ENCODE measurements at places on chromosomes 3 and 15.

GRCh38 chr15:48937886-48938285, 25.8 kb downstream of the SHC4 start:
- DNase-seq = no peak

DNA sequence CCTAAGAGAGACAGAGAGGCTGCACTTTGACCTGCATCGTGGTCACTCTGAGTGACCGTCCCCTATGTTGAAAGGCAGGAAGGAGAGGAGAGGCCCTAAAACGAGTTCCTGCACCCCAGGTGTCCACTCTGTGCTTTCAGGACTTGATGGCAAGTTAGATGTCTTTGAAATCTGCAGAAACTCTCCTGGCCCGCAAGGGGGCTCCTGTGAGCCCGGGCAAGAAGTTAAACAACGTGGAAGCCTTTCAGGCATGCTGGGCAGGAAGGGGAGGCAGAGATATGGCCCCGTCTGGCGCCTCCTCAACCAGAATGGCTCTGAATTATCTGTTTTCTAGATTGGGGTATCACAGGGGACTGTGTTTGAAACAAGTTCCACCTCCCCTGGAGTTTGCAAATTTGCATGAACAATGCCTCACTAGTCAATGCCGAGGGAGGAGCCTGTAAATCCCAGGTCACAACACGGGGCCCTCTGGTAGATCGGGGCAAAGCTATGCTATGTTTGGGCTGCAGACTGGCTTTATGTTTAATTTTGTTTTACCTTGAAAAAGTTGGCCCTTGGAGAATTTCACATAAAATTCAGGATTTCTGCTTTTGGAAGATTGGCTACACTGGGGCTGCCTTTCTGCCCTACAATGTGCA, 9.8 kb downstream of the CTXND1 start:
- no peak for DNase-seq

- no peak for DNase-seq
Observed at GRCh38 chr3:36063992-36064391, 316.3 kb upstream of the STAC start.

DNA sequence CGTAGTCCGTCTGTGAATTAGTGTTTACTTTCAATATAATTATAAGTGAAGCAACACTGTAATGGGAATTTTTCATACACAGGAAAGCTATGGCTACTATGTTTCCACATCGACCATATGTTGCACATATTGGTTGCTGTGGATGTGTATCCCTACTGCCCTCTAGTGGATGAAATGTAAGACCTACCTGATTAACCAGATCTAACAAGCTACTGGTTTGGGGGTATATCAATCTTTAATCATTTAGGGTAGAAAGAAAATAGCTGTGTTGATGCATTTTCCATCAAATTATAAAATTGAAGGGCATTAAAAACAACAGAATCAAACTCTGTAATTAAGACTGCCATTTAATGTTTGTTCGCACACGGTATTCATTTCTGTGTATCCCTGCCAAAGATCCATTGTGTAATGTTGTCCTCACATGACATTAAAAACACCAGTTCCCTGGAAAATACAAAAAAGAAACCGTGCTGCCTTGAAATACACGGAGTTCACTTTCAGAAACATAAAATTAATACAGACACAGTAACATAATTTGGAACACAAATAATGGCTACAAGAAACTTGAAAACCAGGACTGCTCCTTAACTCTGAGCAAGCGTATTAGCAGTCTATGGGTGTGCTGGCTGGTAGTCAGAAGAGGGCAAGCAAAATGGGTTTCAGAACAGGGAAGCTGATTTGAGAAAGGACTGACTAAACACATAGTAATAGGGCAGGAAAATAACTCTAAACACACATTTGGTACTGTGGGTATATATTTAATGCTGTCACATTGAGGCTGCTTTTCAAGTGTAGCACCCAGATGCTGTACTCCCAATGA, 125.1 kb downstream of the TIGIT start:
- DNase-seq = peak; percentile 27

DNA sequence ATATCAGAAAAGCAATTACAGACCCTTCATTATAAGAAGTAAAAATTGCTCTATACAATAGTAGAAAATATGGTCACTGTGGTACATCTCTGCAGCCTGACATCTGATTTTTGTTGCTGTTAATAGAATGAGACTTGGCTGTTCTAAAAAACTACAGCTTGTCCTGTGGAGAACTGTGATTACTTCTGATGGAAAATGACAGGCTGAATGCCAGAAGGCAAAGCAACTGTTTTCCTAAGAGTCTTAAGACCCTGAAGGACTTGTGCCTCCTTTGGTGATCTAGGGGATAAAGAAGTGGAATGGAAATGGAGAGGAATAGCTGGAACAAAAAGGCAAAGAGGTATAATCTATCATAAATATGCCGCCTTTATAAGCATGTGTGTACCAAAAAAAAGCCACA, 314.8 kb downstream of the BCHE start:
- no peak for DNase-seq

DNA sequence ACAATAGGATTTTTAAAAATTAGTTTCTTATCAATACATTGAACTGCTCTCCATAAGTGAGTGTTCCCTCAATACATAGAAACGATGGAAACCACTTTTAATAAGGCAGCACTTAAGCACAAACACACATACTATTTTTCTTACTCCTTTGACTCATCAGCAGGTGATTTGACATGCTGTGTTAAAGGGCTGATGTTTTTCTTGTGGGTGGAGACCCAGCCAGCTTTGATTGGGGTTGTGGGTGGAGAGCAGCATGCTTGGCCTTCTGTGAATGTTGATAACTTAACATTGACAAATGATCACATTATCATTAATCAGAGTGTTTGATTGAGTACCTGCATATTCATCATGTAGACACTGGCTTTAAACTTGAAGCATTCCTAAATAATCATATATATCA, 223.0 kb upstream of the DPH6 start:
- no peak for DNase-seq

DNA sequence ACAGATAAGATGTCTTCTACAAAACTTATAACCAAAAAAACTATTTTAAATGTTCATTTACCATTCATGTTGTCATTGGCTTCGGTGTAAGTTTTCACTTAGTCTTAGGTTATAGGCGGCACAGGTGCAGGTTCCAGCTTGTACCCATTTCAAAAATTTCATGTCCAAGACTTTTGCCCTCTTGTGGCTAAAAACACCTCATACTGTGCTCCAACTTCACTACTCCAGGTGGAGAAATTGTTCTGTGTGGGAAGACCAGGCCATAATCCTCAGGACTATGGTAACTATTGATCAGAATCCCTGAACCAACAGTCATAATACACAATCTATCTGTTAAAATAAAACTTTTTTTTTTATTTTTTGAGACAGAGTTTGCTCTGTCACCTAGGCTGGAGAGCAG, 95.2 kb upstream of the ATP11B start:
- no peak for DNase-seq

GRCh38 chr3:99402755-99403154, 235.6 kb upstream of the COL8A1 start:
- DNase-seq = no peak

DNA sequence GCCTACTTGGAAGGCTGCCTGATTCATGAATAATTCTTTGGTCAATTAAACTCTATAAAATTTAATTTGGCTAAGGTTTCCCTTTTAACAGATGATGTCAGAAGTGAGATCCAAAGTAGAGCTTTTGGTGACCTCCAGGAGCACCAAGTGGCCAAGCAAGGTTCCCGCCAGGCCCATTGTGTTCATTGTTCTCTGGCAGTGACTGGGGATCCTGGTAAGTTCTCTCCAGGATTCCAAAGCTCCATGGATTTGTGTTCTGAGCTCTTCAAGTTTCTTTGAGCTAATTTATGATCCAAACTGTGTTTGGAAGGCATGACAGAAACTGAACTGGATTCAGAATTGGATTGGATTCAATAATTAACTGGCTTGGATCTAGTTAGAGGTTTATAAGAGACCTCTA, 72.0 kb upstream of the ALDH1L1 start:
- DNase-seq = no peak

DNA sequence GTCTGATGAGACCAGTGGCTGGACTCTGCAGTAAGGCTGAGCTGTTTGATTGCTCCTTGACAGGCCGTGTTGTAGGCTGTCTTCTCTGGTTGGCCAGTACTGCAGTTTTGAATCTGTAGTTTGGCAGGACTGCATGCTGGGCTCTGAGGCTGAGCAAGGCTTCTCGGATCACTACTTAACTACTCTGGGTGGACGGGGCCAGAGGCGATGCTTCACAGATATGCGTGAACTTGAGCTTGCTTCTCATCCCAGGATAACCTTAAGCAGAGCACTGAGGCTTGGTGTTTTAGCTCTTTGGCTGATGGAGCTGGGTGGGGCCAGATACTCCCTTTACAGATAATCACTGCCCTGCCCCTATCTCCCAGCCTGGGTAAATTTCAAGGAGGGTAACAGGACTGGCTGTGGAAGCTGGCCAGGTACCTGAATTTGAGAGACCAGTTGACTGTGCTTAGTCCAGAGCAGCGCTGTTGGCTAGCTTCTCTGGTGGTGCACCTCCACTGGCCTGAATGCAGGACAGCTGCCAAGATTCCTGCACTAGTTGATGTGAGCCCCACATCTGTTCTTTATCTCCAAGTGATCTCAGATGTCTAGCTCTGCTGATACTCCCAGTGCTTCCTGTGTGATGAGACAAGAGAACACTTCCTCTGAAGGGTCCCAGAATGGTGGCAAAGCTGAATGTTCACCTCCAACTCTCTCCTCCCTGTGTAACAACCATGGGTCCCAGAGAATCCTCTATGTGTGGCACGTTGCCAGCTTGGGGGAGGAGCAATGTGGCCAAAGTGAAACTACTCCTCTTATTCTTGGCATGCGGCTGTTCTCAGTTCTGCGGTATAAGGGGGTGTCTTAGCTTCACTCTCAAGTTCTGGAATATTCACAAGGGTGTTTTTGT, 37.9 kb downstream of the RPL39L start:
- no peak for DNase-seq

DNA sequence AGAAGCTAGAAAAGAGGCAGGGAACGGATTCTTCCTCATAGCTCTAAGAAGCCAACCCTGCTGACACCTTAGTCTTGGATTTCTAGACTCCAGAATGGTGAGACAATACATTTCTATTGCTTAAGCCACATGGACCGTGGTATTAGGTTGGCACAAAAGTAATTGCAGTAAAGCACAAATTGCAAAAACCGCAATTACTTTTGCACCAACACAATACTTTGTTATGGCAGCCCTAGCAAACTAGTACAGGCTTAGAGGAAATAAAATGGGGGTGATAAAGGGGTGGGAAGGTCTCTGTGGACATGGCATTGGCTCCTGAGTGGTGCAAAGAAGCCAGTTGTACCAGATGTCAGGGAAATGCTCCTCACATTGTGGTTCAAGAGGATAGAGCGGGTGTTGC, 56.0 kb downstream of the SLC7A14 start:
- no peak for DNase-seq

GRCh38 chr3:52038227-52038626, 18.1 kb downstream of the DUSP7 start:
- DNase-seq = no peak

DNA sequence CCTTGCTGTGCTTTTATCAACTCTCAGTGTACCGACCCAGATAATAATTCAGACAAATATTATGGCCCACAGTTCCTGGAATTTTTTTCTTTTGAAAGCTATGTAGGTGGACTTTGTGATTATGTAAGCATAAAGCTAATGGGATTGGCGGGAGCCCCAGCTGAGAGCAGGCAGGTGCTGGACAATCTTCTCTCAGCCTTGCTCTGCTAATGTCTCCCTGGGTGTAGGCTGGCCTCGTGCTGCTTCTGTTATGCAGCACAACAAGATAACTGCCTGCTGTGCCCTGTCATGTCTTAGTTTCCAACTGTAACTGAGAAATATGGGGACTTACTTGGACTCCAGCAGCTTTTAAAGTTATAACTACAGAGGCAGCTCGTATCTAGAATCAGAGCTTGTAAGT, 415.0 kb downstream of the PDCD6IP start:
- DNase-seq = no peak

- peak; percentile 76 for DNase-seq
Observed at GRCh38 chr3:184016811-184017671, 643 bp downstream of the ABCC5 start.

GRCh38 chr3:50749822-50750221, 75.1 kb downstream of the DOCK3 start:
- DNase-seq = no peak

DNA sequence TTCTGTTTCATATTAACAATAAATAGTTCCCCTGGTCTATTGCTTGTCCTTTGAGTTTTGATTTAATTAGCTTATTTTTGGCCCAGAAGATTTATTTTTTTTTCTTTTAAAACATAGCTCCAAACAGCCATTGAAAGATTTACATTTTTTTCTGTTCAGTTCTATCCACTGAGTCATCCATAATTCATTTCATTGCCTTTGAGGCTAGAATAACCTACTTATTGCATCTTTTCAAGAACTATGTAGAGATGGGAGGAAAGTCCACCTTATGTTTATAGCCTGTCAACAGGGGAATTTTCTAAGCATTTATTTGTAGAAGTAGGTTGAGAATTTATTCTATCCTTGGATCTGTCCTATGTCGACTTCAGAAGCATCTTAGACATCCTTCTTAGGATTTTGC, 53.4 kb upstream of the CHD2 start:
- no peak for DNase-seq

All from NCI-H1930 (cell line).